Stimulated activated CD8-positive, alpha-beta memory T cell treated with anti-CD3 and anti-CD28 coated beads, Interleukin-15, amount 100 ng/mL, for 1 hour (primary cell): ENCODE measurements at places on chromosomes 5 and 9.

GRCh38 chr9:8208465-8208864 is 408.9 kb upstream of the DMAC1 start:
- no peak for DNase-seq

DNA sequence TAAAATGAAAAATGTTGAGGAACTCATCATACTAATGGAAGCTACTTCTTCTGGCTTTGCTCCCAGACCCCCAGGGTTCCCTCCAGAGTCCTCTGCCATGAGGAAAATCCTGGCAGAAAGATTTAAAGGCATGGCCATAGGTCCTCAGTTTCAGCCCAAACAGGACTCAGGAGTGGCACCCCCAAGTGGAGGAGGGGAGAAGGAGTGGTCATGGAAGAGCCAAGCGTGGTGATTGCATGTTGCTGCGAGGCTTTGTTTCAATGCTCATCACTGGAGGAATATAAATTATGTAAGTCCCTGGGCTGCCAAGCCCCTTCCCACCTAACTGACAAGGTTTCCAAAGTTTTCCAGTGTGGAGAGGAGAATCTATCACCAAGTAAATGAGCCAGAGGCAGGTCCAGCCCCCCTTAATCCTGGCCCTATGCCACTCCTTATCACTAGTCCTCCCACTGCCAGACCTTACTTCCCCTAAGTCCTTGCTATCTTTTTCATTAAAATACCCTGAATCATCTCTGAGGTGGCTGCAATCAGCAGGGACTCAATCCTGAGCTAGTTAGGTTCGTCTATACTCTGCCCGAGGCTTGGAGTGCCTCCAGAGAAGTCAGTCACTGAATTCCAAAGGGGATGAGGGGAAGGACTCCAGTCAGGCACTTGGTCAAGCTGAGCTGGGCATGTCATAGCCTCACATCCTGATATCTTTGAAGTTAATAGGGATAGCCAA is 70.7 kb upstream of the TAF1L start:
- DNase-seq: no peak

- no peak for DNase-seq
Measured at GRCh38 chr5:2167671-2168070, 284.9 kb upstream of the IRX4 start.

DNA sequence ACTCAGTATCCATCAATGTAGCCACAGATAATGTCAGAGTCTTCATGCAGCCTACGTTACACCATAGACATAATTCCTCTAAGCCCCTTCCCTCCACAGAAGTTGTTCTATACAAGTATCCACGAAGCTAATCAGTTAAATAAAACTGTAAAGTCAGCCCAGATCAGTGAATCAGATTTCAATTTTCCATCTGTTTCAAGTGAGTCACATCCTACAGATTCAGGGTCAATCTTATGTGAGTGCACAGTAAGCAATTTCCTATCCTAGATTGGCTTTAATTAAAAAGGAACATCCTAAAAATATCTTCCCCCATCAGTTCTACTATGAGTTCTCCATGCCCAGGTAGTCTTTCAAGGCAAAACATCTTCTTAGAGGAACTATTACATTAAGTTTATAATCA is 402.5 kb downstream of the EFNA5 start:
- DNase-seq: no peak

- no peak for DNase-seq
Measured at GRCh38 chr5:158805195-158805594, 294.5 kb downstream of the EBF1 start.

DNA sequence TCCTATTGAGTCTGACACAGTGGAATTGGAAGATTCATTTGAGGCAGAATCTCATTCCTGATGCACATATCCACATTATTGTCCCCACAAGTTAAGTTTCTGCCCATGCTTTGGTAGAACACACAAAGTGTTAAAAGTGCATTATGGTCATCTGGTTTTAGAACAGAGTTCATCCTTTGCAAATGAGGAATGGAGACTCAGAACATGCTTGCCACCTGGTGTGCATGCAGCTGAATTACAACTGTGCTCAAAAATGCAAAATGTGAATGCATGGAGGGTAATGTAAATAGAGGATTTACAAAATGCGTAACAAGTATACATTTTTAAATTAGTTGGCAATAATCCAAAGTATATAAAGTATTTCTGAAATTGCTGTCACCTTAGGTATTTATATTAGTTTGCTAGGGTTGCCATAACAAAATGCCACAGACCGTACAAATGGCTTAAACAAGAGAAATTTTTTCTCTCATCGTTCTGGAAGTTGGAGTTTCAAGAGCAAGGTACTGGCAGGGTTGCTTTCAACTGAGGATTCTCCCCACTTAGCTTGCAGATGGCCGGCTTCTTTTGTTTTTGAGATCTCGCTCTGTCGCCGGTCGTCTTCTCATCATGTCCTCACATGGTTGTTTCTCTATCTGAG is 671.1 kb downstream of the TAF11L14 start:
- no peak for DNase-seq

DNA sequence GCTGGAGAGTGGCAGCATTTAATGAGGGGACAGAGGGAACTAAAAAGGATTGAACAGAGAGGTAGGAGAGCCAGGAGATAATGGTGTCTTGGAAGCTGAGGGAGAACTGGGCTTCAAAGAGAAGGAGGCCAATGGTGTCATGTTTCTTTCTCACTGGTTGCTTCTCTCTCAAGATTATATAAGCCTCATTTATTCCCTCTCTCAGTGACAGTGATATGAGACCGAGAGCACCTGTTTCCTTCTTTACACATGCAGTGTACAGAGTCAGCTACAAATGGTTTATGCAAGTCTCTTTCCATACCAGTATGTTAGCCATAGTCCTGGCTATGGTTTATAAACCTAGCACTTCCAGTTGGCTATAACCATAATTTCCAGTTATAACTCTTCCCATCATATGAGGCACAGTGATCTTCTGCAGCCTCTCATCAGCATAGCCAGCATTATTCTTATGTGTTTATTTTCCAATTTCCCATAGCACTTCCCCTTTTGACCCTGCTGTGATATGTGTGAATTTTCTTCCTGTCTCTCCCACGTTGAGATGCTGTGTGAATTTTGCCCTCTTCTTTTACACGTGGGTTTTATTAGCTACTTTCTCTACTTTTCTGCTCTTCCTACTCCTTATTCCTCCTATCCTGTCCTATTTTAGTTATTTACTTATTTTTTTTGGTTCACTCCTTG is 71.2 kb downstream of the UNC13B start:
- no peak for DNase-seq

DNA sequence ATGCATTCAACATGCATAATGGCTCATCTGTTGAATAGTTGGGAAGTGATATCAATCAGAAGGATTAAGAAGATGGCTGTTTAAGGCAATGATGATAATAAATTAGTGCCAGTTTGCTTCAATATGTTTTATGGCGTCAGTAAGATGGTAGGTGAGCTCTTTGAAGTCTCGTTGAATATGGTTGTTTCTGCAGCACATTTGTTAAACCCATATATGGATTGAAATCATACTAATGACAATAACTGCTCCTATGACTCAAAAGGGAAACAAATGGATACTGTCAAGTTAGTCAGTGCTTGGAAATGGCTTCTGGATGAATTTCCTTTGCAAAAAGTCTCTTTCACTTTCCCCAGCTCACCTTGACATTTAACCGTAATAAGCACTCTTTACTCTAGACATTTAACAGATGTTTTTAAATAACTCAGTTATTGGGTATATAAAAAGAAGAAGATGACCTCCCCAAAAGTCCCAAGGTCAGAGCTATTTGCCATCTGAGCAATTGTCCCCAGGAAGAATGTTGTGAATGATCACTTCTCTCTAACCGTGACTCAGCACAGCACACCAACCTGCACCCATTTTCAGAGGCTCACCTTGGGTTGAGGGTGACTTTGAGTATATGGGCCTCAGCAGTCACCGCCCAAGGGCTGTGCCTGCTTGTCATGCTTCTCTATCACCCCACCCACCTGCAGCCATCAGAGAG is 133.4 kb downstream of the GRIA1 start:
- DNase-seq: no peak

DNA sequence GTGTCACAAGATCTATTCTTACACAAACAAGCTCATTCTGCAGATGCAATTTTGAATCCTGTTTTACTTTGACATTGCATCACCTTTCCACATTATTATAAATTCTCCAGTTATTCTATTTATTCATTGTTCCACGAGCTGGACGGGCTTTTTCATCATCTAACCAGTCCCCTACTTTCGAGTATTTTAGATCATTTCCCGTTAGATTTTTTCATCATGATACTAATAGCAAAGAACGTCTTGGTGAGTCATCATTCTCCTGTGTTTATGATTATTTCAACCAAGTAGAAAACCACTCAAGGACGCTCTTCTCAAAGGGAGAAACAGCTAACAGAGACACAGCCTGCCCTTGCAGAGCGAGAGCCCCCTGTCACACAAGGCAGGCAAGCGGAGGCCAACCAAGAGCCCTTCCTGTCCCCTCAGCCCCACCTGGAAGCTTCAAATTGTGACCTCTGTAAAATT is 15.1 kb downstream of the BBLN start:
- DNase-seq: no peak

DNA sequence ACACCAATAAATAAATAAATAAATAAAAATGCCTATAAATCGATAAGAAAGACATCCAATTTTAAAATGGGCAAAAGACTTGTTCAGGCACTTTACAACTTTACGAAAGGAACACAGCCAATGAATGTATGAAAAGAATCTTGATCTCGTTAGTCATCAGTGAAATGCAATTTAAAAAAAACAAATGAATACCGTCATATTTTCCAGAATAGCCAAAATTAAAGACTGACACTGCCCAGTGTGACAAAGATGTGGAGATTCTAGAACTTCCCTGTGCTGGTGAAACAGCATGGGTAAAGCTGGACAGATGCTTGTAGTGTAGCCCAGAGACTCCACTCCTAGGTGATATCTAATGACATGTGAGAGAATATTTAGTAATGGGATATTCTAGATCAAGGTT is 127.1 kb downstream of the GOLPH3 start:
- no peak for DNase-seq

DNA sequence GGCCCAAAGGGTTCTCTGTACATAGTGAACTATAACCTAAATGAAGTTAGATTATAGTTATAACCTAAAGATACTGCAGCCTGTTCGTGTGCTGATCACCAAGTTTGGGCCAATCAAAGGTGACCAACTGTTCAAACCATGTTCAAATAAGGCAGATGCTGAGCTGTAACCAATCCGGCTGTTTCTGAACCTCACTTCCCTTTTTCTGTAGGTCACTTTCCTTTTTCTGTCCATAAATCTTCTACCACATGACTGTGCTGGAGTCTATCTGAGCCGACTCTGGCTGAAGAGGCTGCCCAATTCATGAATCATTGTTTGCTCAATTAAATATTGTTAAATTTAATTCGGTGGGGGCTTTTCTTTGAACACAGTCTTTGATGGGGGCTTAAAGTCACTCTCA is 1920.2 kb downstream of the MAT2B start:
- DNase-seq: no peak

DNA sequence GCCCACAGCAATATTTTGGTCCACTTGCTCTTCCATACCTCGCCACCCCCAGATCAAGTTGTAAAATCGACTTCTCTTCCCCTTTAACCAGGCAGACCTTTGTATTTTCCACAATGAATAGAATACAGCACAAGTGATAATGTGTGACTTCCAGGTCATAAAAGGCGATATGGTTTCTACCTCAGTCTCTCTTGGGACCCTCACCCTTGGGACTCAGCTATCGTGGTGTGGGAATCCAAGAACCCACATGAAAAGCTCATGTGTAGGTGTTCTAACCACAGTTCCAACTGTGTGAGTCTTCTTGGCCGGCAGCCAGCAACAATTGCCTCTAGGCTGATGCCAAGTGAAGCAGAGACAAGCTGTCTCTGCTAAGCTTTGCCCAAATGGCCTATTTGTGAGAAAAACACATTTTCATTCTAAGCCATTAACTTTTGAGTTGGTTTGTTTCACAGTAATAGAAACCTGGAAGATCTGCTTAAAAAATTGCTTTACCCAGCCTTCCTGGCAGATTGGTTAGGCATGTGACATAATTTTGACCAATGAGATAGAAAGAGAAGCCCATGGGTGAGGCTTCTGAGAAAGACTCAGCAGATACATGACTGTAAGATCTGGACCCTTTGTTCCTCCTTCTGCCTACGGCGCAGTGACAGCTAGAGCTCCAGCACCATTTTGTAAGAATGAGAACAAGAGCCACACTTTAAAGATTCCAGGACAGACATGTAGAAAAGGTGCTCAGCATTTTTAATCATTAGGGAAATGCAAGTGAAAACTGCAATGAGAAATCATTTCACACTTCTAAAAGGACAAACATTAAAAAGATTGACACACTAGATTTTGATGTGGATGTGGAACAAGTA is 18.3 kb upstream of the MLLT3 start:
- DNase-seq: peak; percentile 56

DNA sequence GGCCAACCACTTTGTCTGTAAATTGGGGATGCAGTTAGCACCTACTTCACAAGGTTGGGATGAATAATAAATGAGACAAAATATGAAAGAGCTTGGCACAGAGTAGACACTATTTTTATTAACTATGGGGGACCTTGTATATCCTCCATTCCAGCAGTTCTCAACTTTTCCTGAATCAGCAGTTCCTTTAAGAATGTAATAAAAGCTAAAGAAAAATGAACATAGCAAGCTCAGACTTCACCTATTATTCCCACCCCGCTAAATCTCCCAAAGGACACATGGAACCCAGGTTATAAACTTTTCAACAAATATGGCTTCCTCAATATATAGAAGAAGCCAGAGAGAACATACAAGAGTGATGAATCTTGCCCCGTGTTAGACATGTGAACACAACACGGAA is 32.0 kb upstream of the TTC1 start:
- no peak for DNase-seq
